ENCODE measurements at places on chromosomes 6 and 20.

DNA sequence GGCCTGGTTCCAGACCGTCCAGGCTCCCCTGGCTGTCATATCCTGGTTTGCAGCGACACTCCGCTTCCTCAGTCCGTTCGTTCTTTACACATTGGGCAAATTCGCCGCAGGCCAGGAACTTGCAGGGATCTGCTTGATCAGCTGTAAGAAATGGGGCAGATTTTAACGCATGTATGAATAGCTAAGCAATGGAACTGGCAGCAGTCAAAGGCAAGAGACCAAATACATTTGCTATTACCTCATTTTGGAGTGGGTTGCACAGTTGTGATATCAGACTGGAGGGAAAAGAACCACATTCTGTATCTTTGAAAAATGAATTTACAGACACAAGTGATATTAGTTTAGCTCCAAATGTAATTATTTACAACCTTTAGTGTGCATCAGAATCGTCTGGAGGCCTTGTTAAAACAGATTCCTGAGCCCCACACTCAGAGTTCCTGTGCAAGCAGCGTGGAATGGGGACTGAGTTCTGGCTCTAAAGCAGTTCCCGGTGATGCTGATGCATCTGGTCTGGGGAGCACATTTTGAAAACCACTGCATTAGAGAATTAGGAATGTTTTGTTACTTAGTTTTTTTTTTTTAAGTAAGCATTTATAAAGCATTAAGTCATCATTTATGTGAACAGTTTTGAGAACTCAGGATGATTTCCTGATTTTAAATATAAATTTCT, 141.3 kb downstream of the IMPG1 start:
- no peak for DNase-seq

GRCh38 chr6:4102687-4103244, 23.8 kb upstream of the FAM217A start:
- peak; percentile 97 for DNase-seq

DNA sequence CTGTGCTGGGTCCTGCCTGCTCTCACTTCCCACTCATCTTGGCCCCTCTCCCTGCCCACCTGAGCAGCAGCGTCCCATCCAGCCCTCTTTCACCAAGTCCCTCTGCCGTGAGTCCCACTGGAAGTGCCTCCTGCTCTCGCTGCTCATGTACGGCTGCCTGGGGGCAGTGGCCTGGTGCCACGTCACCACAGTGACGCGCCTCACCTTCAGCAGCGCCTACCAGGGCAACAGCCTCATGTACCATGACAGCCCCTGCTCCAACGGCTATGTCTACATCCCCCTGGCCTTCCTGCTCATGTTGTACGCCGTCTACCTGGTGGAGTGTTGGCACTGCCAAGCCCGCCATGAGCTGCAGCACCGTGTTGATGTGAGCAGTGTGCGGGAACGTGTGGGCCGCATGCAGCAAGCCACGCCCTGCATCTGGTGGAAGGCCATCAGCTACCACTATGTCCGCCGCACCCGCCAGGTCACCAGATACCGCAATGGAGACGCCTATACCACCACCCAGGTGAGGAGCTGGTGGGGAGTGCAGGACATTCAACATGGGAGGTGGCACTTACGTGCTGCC, 2.8 kb downstream of the TMEM151B start:
- DNase-seq, result no peak

DNA sequence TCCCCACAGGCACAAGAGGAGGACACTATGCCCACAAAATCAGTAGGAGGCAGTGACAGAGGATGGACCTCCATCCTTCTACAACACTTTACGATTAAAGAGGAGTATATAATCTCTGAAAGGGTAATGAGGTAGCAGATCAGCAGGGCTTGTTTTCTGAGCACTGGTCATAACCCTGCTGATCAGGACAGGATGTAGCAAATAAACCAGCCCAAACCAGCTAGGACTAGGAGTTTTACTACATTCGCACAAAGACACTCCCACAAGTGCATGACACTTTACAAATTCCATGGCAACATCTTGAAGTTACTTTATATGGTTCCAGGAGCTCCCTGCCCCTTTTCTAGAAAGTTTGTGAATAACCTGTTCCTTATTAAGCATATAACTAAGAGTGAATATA, 73.3 kb upstream of the CHD6 start:
- DNase-seq, result no peak

- peak; percentile 60 for DNase-seq
Measured at GRCh38 chr6:37713529-37714119, 15.9 kb upstream of the MDGA1 start.

- DNase-seq, result no peak
Measured at GRCh38 chr6:114030767-114031166, 59.8 kb upstream of the HDAC2 start.

- DNase-seq, result peak; percentile 82
Measured at GRCh38 chr6:19465256-19465655, 371.9 kb upstream of the ID4 start.

DNA sequence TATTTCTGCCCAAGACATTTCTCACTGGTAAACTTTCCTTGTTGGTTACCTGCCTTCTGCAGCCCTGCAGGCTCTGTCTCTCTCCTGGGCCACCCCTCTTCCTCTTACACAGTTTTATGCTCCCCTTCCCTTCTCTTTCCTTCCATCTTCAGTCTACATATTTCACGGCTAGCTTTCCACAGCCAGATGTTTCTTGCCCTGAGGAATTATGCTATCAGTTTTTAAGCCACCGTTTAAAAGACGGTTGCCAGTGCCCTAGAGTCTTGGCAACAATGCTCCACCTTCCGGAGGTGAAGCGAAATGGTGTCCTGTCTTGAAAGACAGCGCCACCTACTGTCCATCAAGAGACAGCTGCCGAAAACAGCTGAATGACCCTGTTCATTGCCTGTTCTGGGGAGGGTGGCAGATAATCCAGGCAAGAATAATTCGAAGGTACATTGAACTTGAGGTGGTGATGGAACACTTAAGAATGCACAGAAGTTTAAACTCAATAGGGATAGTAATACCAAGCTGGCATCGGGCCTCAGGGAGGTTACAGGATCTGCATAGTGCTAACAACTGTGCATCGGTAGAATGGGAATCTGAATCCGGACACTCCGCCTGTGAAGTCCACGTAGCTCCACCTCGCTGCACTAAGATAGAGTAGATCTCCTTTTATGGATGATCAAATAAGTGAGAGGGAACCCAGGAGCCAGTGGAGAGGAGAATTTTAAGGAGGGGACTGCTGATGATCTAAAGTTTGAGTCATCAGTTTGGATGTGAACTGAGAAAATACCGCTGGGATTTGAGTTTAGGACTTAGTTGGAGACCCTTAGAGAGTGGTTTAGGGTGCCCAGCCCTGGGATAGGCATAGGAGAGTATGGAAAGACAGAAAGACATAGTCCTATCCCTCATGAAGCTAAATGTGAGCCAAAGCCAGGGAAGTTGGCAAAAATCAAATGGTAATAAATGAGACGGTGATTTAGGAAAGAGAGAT, 4.8 kb upstream of the TRIM40 start:
- peak; percentile 90 for DNase-seq

- peak; percentile 22 for DNase-seq
Measured at GRCh38 chr6:83429857-83430610, 817 bp downstream of the ME1 start.

DNA sequence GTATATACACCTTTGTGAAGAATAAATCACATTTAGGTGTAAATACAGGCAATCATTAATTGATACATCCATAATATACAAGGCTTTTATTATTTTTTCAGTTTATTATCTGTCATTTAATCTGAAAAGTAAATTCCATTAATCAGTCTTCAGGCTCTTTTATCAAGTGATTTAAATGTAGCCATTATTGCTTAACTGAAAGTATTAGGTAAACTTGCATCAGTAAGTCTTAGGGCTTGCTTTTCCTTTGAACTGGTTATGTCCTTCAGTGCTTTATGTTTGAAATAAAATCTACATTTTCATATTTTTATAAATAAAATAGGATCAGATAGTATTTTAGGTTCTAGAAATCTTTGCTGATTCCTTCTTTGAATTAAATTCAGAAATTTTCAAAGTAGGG, 4.1 kb downstream of the TPBG start:
- no peak for DNase-seq

Measured in NCI-H69 (cell line).